ENCODE measurements at places on chromosomes 5 and 9.
A peak's percentile ranks its signal among the peaks of the same experiment; 100 is the strongest.

DNA sequence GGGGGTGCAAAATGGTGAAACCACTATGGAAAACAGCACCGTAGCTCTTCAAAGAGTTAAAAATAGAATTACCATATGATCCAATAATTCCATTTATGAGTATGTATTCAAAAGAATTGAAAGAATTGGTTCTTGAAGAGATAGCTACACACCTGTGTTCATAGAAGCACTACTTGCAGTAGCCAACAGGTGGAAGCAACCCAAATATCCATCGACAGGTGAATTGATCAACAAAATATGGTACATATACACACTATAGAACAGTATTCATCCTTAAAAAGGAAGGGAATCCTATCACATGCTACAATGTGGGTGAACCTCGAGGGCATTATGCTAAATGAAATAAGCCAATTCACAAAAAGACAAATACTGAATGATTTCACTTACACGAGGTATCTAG lies 85.7 kb upstream of the VCAN start:
- DNase-seq, result no peak

GRCh38 chr9:91164724-91165520 lies 196.8 kb downstream of the AUH start:
- DNase-seq, result no peak

DNA sequence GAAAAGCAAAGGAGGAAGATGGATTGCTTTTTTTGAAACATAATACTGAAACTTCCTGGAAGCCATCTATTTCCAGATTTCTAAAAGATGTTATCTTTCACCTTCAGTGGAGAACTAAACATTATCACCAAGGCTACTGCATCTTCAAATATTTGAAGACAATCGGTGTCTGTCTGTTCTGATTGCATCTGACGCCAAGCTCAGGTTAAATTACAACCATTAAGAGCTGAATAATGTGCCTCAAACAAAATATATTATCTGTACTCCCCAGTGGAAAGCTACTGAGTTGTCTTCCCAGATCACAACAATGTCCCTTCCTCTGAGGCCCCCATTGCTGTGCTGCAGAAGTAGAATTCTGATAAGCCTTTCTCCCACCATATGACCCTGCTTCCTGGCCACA lies 342.3 kb downstream of the PLK2 start:
- DNase-seq, result no peak

DNA sequence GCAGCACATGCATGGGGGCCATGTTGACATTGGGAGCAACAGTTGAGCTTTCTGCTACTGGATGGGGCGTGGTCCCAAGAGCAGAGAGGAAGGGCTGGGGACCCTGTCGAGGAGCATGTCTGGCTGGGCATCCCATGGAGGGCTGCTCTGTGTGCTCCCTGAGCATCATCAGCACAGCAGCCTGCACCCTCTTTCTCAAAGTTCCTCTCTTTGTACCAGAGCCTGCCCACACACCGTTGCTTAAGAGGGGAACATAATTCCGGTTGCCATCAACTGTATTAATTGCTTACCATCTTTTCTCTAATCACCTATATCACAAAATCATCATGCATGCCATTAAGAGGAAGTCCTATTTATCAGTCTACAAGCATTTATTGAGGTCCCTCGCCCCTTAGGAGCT lies 55.2 kb upstream of the DIRAS2 start:
- DNase-seq, result no peak

DNA sequence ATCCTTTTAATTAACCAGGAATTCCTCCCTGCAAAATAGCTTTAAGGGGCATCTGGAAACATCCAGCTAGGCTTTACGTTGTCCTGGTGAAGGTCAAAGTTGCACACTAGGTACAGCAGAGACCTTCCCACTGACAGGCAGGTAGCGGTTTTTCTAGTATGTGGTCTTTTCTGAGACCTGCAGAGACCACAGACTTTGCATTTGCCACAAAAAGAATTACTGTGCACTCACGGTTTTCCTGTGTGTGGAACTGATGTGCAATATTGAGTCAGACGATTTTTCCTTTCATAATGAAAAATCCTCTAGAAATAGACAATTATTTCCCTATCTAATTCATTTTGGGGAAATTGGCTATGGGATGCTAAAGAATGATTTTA lies 417.0 kb upstream of the ADAMTSL1 start:
- DNase-seq, result no peak

GRCh38 chr5:32083981-32084430 lies 90.1 kb downstream of the GOLPH3 start:
- no peak for DNase-seq

- no peak for DNase-seq
Measured at GRCh38 chr5:112533362-112533761, 114.3 kb upstream of the EPB41L4A start.

GRCh38 chr5:141805874-141806595 lies 72.2 kb downstream of the PCDH1 start:
- DNase-seq, result no peak

DNA sequence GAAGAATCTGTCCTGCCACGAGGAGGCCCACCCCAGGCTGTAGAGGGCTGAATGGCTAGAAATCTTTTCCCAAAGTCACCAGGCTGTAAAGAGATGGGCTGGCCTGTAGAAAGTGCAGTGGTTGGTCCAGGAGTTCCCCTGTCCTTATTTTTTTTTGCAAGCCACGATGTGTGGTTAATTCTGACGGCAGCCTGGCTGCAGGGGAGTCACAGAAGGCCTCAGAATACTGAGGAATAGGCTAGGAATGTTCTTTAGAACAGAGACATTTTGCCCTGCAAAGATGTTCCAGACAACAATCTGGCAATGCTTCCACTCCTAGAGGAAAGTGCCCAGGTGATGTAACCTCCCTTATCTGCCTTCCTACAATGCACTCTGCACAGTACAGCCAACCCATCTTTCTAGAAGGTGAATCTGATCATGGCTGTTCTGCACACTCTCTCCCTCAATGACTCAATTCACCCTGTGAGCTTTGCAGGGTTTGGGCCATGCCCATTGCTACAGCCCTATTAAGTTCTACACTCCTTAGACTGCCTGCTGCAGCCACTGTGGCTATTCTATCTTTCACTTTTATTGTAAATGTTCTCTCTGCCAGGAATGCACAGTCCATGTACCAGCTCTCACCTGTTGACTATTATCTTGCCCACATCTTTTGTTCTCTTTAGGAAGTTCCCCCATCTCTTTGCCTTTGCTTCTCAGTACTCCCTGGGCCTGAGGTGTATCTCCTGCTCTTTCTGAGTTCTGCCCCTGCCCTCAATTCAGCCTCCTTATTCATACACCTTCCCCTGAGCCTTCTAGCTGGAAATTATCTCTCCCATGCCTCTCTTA lies 377.8 kb upstream of the CLINT1 start:
- DNase-seq, result no peak

GRCh38 chr5:135348918-135349317 lies 50.1 kb downstream of the MACROH2A1 start:
- no peak for DNase-seq

DNA sequence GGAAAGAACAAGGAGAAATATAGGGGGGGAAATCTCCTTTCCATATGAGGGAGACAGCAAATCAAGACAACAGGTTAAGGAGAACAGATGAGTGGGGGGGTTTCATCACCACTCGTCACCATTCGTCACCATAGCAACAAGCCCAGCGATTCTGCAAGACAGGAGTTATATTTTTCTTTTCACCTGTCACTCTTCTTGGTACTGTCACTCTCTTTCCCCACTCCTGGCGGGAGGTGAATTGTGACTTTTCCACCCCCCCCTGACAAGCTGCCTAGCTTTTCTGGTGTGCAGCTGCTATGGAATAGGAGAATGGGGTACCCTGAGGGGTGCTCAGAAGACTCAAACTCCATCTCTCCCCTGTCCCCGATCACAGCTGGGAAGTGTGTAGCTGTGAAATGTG lies 239.9 kb downstream of the FAM114A2 start:
- DNase-seq, result no peak

DNA sequence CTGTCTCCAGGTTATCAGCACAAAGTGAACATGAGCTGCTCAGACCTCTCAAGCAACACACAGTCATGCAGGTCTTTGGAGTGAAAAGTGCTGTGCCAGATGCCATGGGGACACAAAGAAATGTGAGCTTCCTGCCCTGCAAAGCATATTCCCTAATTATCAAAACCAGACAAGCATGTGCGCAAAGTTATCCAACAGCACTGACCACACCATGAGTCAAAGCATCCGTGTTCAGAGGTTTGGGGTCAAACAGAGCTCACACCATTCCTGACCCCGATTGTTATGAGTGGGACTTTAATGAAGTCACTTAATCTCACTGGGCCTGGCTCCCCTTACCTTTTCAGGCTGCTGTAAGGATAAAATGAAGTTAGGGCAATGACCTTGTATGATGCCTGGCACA lies 138.5 kb downstream of the SLIT3 start:
- DNase-seq, result no peak

DNA sequence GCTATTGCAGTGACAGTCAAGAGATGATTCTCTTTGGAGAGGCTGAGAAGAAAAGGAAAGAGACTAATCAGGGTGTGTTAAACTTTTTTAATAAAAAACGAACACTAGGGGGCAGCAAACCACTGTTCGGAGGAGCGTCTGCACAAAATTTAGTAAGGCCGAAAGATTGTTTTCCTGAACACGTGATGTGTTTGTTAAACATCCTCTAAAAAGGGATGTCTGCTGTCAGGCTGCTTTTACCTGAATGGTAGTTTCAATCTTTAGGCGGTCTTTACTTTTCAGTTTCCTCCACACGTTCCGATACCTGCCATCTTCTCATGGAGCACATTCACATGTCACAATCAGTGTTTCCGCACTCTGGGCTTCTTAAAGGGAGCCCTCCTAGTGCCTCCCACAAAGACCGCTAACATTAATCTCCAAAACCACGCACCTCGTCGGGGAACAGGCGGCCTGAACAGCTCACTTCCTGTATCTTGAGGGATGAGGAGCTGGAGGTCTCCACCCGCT lies 125.2 kb downstream of the GPBP1 start:
- no peak for DNase-seq

- DNase-seq, result peak; percentile 7
Measured at GRCh38 chr5:110726249-110727024, at the start of gene TMEM232. Gene TMEM232, minus strand, starts transcription at chr5:110726671. Its CDS starts 59,319 bp downstream, at chr5:110667352.

- DNase-seq, result no peak
Measured at GRCh38 chr5:169097374-169098326, 203.3 kb downstream of the SLIT3 start.

DNA sequence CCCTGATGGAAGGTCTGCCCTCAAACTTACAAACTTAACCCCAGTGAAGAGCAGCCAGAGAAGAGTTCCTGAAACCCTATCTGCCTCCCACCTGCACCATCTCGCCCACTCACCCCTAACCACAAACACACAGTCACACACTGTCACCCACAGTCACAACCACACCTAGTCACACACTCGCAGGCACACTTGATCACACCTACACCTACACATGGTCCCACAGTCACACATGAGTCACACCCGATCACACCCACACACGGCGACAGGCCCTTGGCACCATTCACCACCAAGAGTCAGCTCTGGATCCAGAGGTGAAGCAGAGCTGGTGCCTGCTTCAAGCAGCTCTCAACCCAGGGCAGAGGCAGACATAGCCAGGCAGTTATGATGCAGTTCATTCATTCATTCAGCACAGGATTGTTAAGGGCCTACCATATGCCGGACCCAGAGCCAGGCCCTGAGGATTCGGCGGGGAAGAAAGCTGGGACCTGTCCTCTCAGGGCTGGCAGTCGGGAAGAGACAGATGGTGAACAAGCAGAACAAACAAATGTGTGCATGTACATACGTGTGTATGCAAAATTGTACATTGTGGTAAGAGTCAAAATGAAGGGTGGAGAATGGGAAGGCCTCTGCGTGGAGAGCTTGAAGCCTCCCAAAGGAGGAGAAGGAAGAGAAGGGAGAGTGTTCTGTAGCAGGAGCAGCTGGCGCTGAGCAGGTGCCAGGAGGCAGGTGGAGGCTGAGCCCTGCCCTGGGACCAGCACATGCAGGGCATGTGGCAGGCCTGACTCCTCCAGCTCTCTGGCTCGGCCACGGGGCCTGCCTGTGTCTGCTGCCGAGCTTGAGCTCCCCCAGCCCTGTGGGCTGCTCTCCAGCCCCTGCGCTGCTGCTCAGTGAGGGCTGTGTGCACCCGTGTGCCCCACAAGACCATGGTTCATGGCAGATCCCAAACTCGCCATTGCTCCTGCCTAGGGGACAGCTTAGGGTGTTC lies 6.4 kb downstream of the TSPAN17 start:
- DNase-seq, result no peak

GRCh38 chr9:2718698-2719033 lies 1.4 kb downstream of the KCNV2 start:
- no peak for DNase-seq

DNA sequence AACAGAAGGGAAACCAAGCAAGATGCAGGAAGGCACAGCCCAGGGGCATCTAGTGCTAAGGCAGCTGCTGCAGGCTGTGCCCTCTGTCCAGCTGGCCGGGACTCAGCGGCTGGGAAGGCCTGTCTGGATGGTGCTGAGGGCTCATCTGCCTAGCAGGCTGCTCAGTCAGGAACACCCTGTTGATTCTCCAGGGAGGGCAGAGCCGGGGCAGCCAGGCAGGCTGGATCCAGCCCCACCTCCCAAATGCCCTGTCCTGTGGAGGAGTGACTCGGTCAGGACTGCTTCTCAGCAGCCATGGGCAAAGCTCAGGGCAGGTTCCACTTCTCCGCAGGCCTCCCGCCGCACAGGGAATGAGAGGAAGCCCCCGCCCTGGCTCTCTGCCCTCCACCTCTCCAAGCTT lies 7.8 kb upstream of the LCN9 start:
- DNase-seq, result no peak

- DNase-seq, result no peak
Measured at GRCh38 chr5:130747556-130747955, 417.5 kb downstream of the HINT1 start.

- DNase-seq, result no peak
Measured at GRCh38 chr5:116421080-116421629, 153.5 kb downstream of the SEMA6A start.

GRCh38 chr5:127813633-127814587 lies 110.7 kb downstream of the CCDC192 start:
- no peak for DNase-seq

GRCh38 chr5:142878638-142879037 lies 108.5 kb downstream of the ARHGAP26 start:
- DNase-seq, result no peak

DNA sequence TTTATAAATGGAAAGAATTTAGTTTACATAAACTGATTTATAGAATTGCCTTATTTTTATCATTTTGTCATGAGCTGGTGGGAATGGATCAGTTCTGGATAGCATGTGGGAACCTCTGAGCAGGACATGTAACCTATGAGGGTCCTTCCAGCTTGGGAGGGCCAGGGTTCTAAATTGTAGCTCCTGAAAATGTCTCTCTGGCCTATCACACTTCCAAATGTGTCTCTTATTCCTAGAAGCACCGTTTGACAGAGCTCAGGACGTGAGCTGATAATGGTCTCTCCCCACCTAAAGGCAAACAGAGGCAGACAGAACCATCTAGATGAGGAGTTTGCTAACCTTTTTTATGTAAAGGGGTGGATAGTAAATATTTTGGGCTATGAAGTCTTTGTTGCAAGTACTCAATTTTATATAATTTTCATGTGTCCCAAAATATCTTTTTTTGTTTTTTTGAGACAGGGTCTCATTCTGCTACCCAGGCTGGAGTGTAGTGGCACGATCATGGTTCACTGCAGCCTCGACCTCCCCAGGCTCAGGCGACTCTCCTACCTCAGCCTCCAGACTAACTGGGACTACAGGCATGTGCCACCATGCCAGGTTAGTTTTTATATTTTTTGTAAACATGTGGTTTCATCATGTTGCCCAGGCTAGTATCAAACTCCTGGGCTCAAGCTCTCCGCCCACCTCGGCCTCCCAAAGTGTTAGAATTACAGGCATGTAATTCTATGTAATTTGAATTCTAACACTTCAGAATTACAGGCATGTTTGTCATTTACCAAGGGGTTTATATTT lies 4.0 kb downstream of the TRAF1 start:
- DNase-seq, result no peak

- no peak for DNase-seq
Measured at GRCh38 chr5:82111191-82111590, 139.4 kb downstream of the ATG10 start.

Data from activated naive CD4-positive, alpha-beta T cell (primary cell).